ENCODE measurements at places on chromosomes 12 and 14.

DNA sequence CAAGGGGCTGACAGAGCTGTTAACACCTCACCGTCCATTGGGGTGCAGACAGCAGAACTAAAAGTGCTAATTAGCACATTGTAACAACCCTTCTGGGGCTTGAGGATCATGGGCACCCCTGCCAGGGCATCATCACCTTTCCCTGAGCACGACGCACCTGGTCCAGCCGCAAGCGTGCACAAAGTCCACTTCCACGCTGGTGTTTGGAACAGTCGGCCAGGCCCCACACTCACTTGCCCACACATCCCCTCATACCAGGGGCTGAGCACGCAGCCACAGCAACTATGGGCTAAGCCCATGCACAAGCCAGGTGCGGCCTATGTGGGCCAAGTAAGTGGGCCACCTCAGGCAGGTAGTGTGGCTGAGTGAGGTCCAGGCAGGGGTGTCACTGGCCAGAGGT lies 148.7 kb downstream of the CCDC59 start:
- DNase-seq, result no peak

DNA sequence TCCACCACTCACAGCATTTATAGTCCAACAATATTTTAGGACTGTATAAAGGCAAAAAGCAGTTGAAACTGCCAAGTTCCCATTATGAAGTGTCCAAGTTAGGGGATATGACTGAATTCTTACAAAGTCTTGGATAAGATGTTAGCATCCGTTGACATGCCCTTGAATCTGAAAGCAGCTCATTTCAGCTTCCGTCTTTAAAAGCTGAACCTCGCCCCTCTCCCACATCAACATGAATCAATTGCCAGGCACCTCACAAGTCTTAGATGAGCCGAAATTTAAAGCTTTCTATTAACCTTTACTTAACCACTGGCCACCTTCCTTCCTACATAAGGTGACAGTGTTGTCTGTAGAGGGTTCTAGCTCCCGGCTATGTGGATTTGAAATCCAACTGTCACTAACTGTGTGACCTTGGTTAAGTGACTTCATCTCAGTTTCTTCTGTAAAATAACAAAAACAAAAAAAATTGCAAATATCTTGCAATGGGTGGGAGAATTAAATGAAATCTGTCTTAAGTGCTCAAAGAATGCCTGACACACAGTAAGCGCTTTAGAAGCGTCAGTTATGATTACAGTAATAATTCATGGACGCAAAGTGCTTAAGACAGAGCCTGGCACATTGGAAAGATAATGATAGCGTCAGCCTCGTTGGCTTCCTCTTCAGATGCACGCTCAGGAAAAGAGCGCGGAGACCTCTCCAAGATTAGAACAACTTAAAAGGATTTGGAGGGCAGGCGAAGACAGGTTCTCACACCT lies 1.2 kb downstream of the PPP1CC start:
- DNase-seq, result peak; percentile 5

GRCh38 chr14:33696165-33696564 lies 254.7 kb downstream of the EGLN3 start:
- DNase-seq, result no peak

- no peak for DNase-seq
Observed at GRCh38 chr12:92235703-92236472, 90.2 kb upstream of the BTG1 start.

DNA sequence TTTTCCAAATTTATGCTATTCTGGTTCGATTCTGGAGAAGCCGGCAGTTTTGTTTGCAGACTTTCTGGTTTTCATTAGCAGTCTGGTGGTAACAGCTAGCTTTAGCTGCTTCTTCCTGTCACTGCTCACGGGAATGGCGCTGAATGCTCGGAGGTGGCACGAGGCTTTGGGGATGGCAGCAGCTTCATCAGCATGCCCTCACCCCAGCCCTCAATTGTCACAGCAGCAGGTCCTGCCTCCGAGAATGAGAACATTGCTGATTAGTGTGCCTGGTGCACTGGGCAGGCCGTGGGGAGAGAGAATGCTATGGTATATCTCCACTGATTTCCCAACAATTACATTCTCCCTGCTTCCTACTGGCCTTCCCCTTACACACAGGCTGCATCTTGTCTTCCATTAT lies 73.6 kb downstream of the SAMD4A start:
- DNase-seq, result no peak

DNA sequence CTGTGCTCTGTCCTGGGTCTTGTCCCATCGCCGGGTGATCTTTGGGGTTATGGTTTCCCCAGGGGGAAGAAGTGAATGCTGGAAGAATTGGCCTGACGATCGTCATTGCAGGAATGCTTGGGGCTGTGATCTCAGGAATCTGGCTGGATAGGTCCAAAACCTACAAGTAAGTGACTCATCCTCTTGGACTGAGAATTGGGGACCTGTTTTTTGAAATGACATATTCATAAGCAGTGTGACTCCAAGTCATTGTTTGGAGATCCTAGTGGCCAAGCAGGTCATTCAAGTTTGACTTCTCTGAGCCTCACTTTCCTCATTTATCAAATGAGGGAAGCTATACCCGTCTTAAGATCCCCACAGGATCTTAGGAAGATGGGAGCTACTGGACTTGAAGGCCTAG lies 25.8 kb downstream of the ERG28 start:
- DNase-seq, result no peak

All from GDM1 (cell line).